Right ventricle myocardium inferior (tissue), 1 donor: ENCODE measurements at places on chromosomes 7 and 10. TPM values are rescaled to one million over a fixed set of nuclear protein-coding genes. Genes with fewer than 3 reads are reported as not detected.

The STK31 gene
- 0.46 TPM for total RNA-seq

The C10orf90 gene
- total RNA-seq, result not detected

The CFAP58 gene
- total RNA-seq, result 1.1 TPM

The OPALIN gene
- not detected for total RNA-seq

The OR2A12 gene
- total RNA-seq, result not detected

The ERVW-1 gene
- total RNA-seq, result not detected

The SFRP5 gene
- total RNA-seq, result 2.5 TPM

The AUTS2 gene
- 5.3 TPM for total RNA-seq

The TACR2 gene
- 0.19 TPM for total RNA-seq

The PRSS37 gene
- total RNA-seq, result not detected

The STX1A gene
- 1.6 TPM for total RNA-seq

The RAPGEF5 gene
- total RNA-seq, result 9.4 TPM

The FGL2 gene
- total RNA-seq, result 13.0 TPM

The HKDC1 gene
- total RNA-seq, result not detected

The PSD gene
- 0.49 TPM for total RNA-seq

The SPDYE9 gene
- total RNA-seq, result not detected

The CAMK1D gene
- total RNA-seq, result 5.2 TPM

The SPACDR gene
- 0.35 TPM for total RNA-seq

The GPC2 gene
- total RNA-seq, result 0.32 TPM

The INTS1 gene
- 25.8 TPM for total RNA-seq
